Nucleus accumbens (tissue), 56 donors: ENCODE measurements at places on chromosomes 5 and 9.

- DNase-seq = no peak
These were observed 80.1 kb downstream of the DAP start for GRCh38 chr5:10680876-10681481.

GRCh38 chr9:120741191-120741590 is 26.9 kb upstream of the MEGF9 start:
- DNase-seq = no peak

DNA sequence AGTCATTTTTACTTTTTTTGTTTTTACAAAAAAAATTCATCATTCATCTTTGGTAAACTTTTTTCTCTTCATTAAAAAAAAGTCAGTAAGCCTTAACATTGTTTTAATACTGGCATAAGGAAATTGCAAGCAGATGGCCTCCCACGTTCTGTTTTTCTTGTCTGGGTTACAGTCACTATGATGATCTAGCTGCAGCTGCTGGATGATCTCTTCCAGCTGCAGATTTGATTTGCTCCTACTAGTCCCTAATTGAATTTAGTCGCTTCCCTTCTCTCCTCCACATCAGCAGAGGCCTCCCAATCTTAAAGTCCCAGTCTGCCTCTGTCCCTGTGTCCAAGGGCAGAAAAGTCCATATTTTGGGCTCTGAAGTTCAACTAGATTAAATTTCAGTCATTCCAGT is 106.8 kb upstream of the PTGER4 start:
- DNase-seq = no peak

- no peak for DNase-seq
These were observed 670.5 kb upstream of the RGMB start for GRCh38 chr5:98102936-98103335.

GRCh38 chr9:75866273-75866871 is 24.1 kb upstream of the PCSK5 start:
- peak; percentile 1 for DNase-seq

GRCh38 chr9:124135813-124136365 is 121.9 kb upstream of the NEK6 start:
- DNase-seq = no peak

- no peak for DNase-seq
These were observed 54.7 kb downstream of the TMOD1 start for GRCh38 chr9:97556036-97556720.

DNA sequence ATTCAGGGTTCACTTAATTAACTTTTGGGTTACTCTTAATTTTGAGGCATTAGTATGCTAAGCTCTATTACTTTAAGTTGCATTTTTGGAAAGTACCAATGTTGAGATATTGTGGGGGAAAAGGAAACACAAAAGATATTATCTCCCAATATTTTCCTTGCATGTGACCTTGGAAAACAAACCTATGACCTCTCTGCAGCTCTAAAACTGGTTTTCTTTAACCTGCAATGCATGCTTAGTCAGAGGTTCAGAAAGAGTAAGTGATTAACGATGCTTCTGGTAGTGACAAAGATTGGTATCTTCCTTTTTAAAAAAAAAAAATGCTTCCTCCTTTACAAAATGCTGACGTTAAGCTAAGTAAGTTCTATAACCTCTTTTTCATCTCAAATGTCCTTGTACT is 44.9 kb upstream of the CDH18 start:
- no peak for DNase-seq

GRCh38 chr9:82022121-82022520 is 33.5 kb downstream of the SPATA31D1 start:
- DNase-seq = no peak

DNA sequence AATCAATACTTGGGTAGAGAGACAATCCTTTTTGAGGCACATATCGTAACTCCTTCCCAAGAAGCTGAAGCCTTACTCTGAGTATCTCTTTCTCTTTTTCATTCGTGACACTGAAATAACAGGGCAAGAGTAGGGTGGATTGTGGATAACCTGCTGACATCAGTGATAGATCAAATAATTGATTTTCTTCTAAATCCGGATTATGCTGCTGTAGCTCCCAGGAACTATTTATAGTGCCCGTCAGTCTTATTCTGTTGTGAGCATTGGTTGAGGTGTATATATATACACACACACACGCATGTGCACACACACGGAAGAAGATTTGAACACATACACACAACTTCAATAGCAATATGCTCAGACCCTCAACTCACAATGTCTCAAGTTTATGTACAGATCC is 43.2 kb upstream of the GLRA1 start:
- no peak for DNase-seq

DNA sequence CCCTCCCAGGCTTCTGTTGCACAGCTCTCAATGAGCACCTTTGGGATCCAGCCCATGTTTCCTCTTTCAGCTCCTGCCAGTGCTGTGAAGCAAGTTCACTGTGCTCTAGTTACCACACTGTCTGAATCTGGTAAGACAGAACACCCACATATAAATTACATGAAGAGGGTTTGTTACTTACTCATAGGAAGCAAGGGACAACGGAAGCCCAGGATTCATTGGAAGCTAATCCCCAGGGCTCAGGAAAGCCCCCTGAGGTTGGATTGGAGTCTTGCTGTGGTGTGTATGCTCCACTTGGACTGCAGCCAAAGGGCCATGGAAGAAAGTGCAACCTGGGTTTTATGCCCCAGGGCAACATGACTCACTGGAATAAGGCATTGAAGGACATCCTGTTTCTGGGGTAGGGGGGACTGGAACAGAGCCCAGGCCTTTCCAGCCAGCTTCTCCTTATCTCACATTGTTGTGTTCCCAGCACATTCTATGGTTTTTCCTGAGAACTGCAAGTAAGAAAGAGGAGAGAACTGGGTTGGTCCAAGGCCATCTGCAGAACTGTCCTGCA is 15.6 kb upstream of the CLK4 start:
- no peak for DNase-seq

- DNase-seq = no peak
These were observed 168.2 kb downstream of the DAB2IP start for GRCh38 chr9:121819428-121820231.

GRCh38 chr5:98510143-98510985 is 263.1 kb upstream of the RGMB start:
- DNase-seq = no peak

DNA sequence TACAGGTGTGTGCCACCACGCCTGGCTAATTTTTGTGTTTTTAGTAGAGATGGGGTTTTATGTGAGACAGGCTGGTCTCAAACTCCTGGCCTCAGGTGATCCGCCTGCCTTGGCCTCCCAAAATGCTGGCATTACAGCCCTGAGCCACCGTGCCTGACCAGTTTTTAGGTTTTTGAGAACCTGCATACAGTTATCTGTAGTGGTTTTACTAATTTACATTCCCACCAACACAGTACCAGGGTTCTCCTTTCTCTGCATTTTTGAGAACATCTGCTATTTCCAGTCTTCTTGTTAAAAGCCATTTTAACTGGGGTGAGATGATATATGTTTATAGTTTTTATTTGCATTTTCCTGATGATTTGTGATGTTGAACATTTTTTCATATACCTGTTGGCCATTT is 12.8 kb downstream of the DMXL1 start:
- no peak for DNase-seq

DNA sequence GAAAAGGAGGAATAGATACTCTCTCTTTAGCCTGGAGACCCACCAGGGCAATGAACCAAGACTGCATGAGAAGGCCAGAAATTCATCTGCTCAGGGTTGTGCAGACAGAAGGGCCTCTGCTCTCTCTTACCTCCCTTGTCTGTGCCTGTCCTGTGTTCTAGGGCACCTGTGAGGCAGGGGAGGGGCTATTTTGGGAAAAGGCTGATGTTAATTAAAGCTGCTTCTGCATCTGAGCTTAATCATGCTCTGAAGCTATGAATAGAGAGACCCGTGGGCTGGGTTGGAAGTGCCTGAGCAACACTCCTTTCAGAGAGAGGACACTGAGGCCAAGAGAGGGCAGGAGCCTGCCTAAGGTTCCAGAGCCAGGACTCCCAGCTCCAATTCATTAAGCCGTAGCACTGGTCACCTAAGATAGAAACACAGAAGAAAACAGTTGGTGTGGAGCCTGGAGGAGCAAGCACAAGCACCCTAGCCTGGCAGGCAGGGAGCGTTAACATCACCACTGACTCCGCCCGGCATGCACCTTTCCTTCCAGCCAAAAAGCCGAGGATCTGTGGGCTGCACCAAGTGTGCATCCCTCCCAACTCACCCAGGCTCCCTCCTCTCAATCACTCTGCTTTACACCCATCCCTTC is 31.4 kb upstream of the STING1 start:
- peak; percentile 53 for DNase-seq

GRCh38 chr5:171997011-171997410 is 9.4 kb downstream of the FBXW11 start:
- no peak for DNase-seq

DNA sequence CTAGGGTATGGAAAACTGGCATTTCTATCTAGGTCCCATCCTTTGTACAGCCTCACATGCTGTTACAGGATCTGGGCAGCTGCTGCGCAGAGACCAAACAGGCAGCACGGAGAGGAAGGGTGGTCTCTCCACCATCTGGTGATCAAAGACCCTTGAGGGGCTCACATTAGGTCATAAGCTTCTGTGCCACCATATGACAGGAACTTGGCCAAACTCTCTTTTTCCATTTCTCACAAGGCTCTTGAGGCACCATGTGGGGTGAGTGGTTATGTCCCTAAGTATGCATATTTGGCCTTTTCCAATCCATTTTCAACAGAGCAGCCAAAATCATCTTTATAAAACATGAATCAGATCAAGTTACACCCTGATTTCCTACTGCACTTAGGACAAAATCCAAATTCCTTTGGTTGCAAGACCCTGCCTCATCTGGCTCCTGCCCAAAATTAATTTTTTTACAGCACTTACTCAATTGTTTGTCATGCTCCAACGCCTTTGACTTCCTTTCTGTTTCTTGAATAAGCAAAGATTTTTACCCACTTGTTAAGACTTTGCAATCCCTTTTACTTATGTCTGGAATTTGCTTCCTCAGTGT is 730.0 kb downstream of the MAT2B start:
- no peak for DNase-seq

- DNase-seq = no peak
These were observed 72.8 kb downstream of the ADCY2 start for GRCh38 chr5:7468742-7469141.

DNA sequence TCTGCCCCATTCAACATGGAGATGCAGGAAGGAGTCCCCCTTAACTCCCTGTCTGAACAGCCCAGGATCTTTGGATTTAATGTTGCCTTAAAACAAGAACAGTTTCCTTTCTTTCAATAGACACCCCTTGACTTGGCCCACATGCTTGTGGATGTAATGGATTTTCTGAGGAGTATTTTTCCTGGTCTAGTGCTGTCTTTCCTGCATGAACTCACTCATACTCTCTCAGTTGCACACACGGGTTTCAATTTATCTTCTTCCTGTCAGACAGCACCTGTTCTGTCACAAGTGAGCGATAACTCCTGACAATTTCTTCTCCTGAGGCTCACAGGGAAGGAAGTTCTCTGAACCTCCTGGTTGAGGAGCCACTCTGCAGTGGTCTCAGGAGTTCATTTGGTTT is 85.1 kb downstream of the ACER2 start:
- DNase-seq = no peak

DNA sequence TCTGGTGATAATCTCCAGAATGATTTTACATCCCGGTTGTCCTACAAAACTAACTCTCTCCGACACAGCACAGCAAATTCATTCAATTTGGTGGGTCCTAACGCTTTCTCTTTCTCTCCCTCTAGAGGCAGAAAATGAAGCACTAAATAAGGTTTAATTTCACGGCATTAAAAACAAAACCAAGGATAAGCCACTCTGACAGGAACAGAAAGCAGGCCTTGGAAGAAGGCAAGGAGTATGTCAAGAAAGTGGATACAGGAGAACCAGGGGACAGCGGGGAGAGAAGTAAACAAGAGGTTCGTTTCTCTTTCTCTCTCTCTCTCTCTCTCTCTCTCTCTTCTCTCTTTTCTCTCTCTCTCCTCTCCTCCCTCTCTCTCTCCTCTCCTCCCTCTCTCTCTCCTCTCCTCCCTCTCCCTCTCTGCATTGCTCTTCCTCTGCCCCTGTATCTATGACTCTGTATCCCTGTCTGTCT is 49.8 kb downstream of the EBF1 start:
- DNase-seq = no peak

GRCh38 chr9:108600896-108601295 is 254.9 kb downstream of the ACTL7B start:
- DNase-seq = no peak

DNA sequence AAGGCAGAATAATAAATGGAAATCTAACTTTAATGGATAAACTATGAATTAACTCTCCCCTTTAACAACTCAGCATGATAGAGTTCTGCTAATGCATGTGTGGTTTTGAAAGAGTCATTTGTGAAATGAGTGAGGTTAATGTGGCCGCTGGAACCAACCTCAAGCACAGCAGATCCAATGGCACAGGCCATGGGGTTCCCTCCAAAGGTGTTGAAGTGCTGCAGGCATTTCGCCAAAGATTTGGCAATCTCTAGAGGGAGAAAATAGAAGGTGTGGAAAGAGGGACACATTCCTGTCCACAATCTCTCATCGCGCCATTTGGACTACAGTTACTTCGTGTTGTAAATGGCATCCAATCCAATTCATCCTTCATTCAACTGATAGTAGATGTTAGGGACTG is 35.0 kb downstream of the AGXT2 start:
- DNase-seq = no peak

- no peak for DNase-seq
These were observed 25.7 kb downstream of the SREK1IP1 start for GRCh38 chr5:64742821-64743220.

- no peak for DNase-seq
These were observed 289.6 kb upstream of the ADAMTSL1 start for GRCh38 chr9:18184401-18184800.

DNA sequence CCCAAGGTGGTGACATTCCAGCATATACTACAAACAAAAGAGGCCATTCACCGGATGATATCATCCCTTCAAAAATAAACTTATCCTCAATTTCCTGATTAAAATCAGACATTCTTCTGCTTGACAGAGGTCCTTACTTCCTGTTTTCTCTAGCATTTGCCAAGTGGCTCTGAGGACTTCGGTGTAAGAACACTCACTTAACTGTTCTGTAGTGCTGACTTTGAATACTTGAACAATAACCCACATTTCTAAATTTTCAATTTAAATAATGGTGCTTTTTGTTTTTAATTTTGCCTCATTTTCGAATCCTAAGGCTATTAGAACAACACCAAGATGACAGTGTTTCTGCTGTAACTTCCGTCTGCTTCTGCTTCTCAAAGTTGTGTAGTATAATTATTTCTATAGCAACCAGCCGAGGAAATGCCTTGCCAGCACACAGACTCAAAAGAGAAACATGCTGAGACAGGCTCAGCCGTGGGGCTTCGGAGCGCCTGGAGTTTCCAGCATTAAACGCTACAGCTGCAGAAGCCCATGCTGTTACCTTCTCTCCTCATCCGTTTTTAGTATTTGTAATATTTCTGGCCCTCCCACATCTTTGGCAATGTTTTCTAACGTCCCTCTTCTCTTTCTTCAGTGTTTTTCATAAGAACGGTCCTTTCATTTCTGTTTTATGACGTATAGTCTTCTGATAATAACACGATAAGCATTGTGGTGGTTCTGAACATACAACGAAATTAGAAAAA is 19.5 kb upstream of the ANXA1 start:
- peak; percentile 2 for DNase-seq
